ENCODE measurements at places on chromosomes 7 and 10.
A peak's percentile ranks its signal among the peaks of the same experiment; 100 is the strongest.

DNA sequence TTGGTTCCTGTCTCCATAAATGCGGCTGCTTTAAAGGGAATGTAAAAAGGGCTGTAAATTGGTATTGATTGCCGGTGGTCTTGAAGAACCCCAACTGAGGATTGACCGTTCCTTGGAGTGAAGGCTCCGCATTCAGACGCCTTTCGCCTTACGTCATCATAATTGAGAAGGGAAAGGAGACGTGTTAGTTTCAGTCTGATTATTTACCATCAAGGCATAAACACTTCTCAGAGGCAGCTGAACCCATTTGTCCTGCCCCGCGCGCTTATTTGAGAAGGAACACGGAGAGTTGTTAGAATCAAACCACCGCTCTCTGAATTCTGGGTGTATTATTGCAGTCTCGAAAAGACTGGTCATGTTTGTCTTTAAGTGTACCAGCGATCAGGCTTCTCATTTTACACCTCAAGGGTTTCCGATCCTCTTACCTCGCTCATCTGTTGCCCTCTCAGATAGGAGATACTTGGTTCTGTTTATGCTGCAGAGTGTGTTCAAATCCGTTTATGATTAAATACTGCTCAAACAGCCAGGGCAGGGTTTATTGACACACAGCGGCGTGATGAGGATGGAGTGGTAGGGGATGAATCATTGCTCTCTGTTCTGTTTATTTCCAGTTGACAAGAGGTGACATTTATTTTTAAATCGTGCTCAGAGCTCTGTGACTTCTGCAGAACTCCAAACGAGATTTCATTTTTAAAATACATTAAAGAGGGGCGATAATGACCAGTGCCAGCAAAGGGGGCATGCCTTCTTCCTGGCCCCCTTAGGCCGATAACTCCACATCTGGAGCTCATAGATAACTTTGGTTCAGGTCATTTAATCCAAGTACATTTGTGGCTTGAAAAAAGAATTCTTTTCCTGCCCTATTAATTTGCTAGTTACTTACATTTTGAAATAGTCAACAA, 30.4 kb downstream of the FOXK1 start:
- DNase-seq: no peak

GRCh38 chr7:26705567-26705966, 158.8 kb downstream of the SKAP2 start:
- DNase-seq: no peak

GRCh38 chr10:131658476-131659110, 242.2 kb upstream of the PPP2R2D start:
- DNase-seq: no peak

DNA sequence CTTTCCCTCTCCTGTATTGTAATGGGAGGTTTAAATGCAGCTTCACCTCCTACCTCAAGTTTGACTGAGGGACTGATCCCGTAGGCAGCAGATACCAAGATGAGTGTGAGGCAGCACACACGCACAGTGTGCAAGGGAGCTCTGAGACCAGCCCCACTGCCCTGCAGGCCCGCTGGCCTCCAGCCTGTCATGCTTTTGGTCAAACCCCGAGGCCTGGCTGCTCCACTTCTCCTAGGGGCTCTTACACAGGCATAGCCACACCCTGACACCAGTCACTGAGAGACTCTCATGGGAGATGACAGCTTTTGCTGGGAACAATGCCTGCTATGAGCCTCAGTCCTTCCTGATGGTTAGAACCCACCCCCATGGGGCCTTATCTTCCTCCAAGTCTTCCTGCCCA, 27.6 kb downstream of the DRGX start:
- no peak for DNase-seq

- DNase-seq: no peak
Observed at GRCh38 chr10:2989292-2989947, 77.9 kb upstream of the PFKP start.

DNA sequence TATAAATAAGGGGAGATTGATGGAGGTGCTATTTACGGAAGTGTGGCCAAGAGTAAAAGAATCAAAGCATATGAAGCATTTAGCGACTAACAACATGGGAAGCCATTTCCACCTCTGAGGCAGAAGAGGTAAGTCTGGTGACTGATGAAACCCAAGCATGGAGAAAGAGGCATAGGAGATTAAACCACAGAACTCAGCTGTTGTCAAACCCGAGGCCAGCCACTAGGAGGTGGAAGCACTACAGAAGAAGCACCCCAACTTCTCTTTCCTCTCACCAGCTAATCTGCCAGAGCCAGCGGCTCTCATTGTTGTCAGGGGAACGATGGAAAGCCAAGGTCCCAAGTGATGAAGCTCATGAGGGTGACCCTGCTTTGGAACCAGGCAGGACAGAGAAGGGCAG, 19.6 kb upstream of the CNTNAP2 start:
- DNase-seq: no peak

DNA sequence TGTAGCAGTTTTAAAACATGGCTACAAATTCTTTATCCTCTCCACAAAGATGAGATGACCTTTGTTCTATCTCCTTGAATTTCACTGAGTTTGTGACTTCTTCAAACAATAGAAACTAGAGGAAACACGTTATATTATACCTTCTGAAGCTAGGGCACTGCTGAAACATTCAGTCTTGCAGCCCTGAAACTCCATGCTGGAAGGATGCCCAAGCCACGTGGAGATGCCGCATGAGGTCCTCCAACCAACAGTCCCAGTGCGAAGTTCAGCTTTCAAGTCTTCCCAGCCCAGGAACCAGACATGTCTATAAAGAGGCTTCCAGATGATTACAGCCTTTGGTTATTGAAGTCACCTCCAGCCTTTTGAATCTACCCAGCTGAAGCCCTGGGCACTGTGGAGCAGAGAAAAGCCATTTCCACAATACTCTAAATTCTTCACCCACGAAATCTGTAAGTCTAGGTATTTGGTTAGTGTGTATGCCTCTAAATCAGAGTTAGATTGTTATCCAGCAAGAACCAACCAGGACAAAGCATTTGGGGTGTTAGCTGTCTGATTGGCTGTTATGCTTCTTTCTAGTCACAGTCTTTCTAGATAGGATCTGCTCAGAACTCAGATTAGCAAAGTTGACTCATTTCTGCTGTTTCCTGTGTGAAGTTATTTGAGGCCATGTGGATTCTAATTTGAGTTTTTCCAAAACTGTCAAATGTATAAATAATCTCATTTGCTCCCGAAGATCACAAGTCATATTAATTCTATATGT, 186.5 kb upstream of the TMEM72 start:
- no peak for DNase-seq

DNA sequence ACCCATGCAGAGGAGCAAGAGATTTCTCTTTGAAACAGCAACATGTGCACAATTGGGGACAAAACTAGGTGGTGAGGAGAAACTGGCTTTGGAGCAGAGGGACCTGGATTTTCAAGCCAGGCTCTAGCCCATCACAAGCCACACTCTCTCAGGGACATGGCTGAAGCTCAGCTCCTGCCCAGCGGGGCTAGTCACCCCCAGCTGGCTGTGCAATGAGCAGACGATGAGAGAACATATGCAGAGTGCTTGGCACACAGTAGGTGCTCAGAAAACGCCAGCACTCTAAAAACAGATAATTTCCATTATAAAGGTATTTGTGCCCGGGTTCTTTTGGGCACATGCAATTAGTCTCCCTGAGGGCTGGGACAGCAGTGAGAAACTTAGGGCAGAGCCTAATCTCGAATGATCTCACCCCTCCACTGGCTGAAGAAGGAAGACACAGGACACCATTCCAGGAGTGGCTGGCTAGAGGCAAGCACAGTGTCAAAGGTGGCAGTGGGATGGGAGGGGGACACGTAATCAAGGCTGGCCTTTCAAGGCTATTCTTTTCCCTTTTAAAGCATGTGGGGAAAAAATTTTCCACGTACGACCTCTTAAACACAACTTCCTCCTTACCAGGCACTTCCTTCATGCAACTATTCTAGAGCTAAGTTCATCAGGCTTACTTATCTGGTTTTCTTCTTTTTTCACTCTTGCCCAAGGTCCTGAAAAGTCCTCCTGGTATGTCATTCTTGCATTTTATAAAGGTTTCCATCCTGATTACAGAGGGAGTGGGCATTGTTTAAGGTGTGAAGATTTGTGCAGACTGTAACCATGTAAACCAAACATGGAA, 15.1 kb downstream of the FAM53B start:
- DNase-seq: no peak

DNA sequence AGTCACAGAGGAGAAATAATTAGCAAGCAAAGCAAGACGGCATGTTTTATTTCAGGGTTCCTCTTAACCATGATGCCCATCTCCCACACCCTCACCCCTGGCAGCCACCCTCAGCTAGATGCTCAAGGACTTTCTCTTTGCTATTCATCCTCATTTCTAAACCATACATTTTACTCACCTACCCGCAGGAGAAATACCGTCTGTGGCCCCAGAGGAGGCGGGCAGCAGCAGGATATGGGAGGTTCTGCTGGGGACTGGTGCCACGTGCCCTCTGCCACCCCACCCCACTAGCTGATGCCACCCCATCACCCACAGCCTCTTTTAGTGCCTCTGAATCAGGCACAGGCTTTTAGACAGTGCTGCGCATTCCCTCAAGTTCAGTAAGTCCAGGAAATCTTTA, 168.7 kb upstream of the ITGB1 start:
- no peak for DNase-seq

DNA sequence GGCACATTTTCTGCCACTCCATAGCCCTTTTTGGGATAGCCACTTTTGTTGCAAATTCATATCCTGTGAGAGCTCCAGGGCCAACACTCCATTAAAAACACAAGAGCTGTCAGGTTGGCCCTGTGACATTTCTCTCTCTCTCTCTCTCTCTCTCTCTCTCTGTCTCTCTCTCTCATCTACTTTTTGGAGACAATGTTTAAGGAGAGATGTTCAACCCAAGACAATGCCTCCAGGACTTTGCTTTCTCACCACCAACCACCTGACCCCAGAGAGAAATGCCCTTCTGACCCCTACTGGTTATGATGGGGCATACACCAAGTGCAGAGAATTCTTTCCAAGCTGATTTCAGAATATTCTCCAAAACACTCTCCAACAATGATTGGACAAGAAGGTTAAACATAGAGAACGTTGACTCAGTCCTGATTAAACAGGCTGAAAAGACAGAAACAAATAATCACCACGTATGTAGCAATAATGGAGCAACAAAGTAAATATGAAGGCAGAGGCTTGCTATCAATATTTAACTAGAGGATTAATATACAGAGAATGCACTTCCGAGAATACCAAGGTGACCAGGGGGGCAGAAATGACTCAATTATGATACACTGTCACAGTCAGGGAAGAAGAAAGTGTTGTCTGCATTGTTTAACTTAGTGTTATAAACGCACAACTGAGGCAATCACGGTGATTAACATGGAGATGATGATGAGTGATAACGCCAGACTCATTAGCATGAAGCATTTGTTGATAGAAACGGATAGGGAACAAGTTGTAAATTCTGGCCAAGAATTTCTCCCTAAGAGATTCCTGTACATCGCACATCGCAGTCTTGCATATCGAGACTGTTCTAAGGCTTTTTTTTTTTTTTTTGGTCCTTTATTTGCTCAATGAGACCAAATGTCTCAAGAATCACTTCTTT, 178.5 kb downstream of the NRP1 start:
- DNase-seq: peak; percentile 79

- DNase-seq: no peak
Observed at GRCh38 chr7:17988141-17988540, 39.5 kb downstream of the PRPS1L1 start.

- DNase-seq: no peak
Observed at GRCh38 chr7:149229526-149229925, 9.9 kb upstream of the ZNF212 start.

DNA sequence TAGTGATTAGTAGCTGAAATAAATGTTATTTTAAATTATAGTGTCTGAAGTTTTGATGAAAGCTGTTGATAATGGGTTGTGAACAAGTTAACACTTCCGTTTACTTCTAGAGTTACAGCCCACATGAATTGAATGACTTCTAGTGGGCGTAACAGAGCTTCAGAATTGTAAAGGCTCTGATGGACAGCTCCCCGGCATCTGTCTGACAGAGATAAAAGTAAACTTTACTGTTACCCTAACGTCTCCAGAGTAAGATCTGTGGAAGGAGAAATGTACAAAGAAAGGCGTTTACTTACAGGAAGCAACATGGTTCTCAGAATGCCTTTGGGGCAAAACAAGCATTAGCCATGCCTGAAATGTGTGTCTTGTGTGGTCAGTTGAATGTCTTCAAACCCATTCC, 124.4 kb downstream of the ADARB2 start:
- no peak for DNase-seq

- no peak for DNase-seq
Observed at GRCh38 chr10:44105696-44106095, 279.2 kb downstream of the CXCL12 start.

DNA sequence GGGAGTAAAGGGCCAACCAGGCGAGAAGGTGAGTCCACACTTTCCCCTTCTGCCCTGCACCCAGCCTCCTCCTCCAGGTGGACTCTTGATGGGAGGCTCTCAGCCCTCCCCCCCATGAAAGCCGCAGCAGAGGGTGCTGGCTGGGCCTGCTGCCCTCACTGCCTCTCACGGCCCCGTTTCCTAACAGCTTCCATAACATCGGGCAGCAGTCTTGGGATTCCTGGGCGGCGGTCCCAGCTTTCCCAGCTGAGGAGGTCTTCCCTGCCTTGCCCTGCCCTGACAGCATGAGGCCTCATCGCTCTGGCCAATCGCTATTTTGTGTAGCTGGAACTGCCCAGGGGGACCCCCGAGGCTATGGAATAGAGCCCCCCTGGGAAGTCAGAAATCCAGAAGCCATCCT, 76.3 kb downstream of the COL13A1 start:
- DNase-seq: no peak

- DNase-seq: no peak
Observed at GRCh38 chr7:93862651-93863050, 27.9 kb downstream of the TFPI2 start.

GRCh38 chr7:127815631-127816145, 163.7 kb downstream of the SND1 start:
- no peak for DNase-seq

DNA sequence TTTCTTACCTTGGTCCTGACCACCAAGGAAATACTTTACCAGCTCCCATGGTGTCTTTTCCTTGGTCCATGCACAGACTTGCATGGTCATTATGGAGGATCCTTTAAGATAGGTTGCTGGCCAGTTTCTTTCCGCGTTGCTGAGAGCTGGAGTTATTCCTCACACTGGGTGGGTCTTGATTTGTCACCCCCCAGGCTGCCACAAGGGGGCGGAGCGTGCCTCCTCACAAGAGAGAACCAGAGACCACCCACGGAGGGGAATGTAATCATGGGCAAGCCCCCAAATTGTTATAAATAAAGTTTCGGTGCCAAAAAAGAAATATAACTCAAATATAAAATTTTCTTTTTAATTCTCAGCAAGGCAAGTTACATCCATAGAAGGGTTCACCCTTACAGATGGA, 10.5 kb upstream of the TRIM24 start:
- DNase-seq: peak; percentile 40

- DNase-seq: no peak
Observed at GRCh38 chr7:34078864-34079263, 173.5 kb downstream of the BMPER start.

DNA sequence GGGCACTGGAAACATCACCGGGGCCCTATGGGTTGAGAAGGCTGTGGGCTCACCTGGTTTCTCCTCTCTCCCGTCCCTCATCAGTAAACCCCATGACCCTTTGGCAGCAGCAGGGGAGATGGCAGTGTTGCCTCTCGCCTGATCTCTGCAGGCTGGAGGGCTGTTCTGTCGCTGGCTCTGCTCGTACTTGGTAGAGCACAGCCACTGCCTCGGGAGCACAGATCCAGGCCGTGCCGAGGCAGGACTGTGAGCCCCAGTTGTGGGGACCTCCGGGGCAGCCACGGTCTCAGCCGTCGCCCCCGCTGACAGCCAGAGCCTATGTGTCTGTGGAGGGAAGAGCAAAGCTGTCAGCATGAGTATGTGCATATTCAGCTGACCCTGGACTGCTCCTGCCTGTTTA, 94.9 kb downstream of the PTPRE start:
- DNase-seq: no peak

- DNase-seq: peak; percentile 19
Observed at GRCh38 chr10:79176949-79177602, 108.3 kb downstream of the ZMIZ1 start.
